ENCODE measurements at places on chromosomes 6 and 20.

DNA sequence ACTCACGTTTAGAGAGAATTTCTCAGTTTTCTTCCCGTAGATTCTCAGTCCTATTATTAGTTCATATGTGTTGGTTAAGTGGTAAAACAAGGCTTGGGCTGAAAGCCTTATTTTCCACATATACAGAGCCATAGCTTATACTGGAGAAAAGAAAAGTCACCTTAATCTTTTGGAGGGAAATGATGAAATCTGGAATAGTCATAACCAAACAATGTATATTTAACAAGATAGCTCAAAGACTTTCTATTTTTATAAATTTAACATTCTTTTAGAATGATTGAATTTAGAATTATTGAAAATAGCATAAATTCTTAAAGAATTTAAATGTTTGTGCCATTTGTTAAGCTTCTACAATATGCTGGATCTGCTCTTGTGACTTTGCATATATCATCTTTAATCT is 85.8 kb downstream of the CDKAL1 start:
- ATAC-seq: no peak

- ATAC-seq: no peak
Observed at GRCh38 chr6:83824388-83824801, 28.8 kb upstream of the RIPPLY2 start.

DNA sequence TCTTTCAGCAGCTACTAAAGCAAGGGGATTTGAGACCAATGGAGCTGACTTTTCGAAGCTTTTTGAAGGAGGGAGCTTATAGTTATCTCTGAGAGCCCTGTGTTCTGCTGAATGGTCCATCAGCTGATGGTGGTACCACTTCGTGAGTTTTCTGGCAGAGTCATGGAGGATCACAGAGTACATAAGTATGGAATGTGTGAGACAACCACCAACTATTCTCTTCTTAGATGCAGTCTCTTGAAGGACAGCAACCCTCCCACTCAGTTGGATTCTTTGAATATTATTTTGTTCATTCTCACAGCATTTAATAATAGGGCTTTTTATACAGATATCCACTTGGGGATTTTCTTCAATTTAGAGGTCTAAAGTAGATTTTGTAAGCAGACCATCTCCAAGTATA is 75.3 kb downstream of the ELOVL2 start:
- no peak for ATAC-seq

GRCh38 chr20:9408422-9409300 is 105.7 kb upstream of the LAMP5 start:
- no peak for ATAC-seq

DNA sequence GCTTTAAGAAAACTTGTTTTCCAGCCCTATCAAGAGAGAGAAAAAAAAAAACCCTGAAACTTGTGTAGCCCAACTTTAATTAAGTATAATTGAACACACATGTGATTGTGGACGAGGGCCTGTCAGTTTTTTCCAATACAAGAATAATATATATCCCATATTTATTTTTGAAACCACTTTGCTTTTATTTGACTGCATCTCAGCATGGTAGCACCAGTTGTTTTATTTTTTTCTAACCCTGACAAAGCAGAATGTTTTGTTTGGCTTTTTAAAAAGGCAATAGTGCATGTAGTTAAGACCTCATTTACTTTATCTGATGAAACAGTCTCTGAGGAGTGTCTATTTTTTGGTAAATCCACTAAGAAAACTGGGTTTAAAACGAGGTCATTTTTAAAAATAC is 257.7 kb downstream of the CDKAL1 start:
- no peak for ATAC-seq

- no peak for ATAC-seq
Observed at GRCh38 chr6:10904015-10904414, 17.2 kb downstream of the SYCP2L start.

DNA sequence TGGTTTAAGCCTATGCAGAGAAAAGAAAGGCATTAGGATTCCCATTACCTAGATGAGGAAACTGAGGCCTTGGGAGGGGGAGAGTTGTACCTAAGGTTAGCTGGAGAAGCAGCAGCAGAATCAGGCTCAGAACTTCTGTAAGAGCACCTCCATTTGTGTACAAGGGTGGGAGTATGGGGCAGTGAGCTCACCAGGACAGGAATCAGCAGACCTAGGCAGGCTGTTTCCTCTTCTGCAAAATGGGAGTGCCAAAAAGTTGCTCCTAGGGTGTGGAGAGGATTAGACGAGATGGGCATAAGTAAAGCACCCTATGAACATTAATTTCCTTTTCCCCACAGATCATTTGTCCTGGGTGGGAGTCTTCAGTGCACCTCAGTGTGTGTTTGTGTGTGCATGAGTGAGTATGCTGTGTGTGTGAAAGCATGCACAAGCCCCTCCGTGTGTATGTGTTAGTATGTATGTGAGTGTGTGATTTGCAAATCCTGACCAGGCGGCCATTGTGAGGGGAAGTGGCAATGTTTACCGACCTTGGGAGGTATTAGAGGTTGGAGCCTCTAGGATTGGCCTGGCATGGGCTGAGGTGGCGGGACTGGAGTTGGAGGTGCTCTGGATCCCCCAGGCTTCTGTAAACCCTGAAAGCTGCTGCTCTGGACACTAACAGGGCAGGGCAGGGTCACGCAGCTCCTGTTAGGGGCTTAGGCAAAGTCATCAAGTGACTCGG is 78.8 kb downstream of the VEGFA start:
- no peak for ATAC-seq

DNA sequence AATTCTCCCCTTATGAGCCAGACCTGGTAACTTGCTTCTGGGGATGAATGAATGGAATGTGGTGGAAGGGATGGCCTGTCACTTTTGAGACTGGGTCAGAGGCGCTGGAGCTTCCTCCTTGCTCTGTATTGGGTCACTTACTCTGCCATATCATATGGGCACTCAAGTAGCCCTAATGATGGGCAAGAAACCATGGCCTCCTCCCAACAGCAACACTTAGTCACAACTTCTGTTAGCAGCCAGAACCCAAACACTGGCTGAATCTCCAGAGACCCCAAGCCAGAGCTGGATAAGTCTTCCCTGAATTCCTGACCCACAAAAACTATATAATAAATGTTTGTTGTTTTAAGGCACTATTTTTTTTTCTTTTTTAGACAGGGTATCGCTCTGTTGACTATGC is 5.5 kb downstream of the E2F1 start:
- no peak for ATAC-seq

All from activated CD4-positive, CD25-positive, alpha-beta regulatory T cell treated with anti-CD3 and anti-CD28 coated beads, Interleukin-2, amount 50 U/mL, for 24 hours (primary cell).